CD4-positive, CD25-positive, alpha-beta regulatory T cell (primary cell): ENCODE measurements at places on chromosomes 2 and 18. TPM values are rescaled to one million over a fixed set of nuclear protein-coding genes. Genes with fewer than 3 reads are reported as not detected.

Gene FN1
- not detected for polyA plus RNA-seq

Gene L3MBTL4
- polyA plus RNA-seq: not detected

Gene GKN2
- polyA plus RNA-seq: not detected

Gene ALPP
- polyA plus RNA-seq: not detected

DNA sequence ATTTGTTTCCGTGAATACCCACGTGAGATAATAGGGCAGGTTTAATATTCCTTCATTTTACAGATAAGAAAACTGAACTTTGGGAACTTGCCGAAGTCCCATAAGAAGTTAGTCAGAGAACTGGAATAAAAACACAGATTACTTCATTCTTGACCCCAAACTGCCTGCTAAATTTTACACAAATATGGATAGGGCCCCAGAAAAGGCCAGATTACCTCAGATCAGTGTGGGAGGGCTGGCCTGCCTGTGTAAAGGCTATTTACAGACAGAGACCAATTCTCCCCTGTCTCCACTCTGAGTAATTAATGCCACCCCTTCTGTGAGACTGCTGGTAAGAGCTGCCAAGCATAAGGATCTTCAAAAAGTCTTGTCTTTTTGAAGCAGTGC is 139.2 kb downstream of the MGAT5 start:
- H3K36me3 ChIP-seq: peaks cover 4% of the 10 kb centered on the region
- no peak overlapping the region for H3K27ac ChIP-seq
- no peak overlapping the region for H3K4me3 ChIP-seq

DNA sequence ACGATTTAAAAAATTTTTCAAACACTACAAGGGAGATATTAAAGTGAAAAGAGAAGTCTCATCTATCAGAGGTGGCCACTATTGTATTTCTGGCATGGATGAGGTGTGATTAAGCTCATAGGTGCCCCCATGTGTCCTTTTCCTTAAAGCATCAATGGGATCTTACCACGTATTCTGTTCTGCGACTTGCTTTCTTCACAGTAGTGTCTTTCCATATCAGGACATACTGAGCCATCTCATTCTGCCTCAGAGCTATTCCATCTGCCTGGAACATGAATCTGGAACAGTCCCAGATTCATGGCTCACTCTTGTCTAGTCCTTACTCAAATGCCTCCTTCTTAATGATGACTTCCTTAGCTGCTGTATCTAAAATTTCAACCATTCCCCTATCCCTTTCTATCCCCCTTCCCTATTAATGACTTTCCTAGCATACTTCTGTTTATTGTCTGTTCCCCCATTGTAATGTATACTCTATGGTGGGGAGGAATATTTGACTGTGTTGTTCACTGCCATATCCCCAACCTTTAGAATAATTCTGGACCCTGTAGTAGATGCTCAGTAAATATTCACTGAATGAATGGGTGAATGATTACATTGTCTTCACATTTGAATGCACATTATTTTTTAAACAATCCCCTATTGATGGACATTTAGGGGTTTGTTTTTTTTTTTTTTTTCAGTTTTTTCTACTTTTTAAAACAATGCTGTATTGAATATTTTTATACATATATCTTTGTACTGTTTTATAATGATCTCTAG is 11.1 kb downstream of the STAMBP start:
- peaks cover 28% of the 10 kb centered on the region for H3K36me3 ChIP-seq
- no peak overlapping the region for H3K4me3 ChIP-seq
- no peaks in the 10 kb centered on the region for H3K27me3 ChIP-seq
- no peak for DNase-seq
- H3K27ac ChIP-seq: no peak overlapping the region

Gene POMC
- 8.2 TPM for polyA plus RNA-seq

DNA sequence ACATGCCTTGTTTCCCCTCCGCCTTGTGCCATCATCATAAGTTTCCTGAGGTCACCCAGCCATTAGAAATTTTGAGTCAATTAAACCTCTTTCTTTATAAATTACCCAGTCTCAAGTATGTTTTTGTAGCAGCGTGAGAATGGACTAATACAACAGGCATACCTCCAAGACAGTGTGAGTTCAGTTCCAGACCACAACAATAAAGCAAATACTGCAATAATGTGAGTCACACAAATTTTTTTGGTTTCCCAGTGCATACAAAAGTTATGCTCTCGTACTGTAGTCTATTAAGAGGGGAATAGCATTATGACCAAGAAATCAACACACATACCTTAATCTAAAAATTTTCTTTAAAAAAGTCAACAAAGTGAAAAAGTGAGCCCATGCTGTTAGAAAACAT is 217.2 kb downstream of the NR4A2 start:
- H3K4me3 ChIP-seq: no peak overlapping the region
- no peak for DNase-seq
- no peaks in the 10 kb centered on the region for H3K4me1 ChIP-seq

GRCh38 chr18:36672437-36673344 is 156.1 kb downstream of the TPGS2 start:
- no peaks in the 10 kb centered on the region for H3K4me1 ChIP-seq
- H3K27ac ChIP-seq: no peak overlapping the region
- H3K27me3 ChIP-seq: peaks cover 8% of the 10 kb centered on the region

- no peaks in the 10 kb centered on the region for H3K36me3 ChIP-seq
- no peak overlapping the region for H3K4me3 ChIP-seq
- no peak overlapping the region for H3K27ac ChIP-seq
- no peak for DNase-seq
- peaks cover 3% of the 10 kb centered on the region for H3K27me3 ChIP-seq
- H3K4me1 ChIP-seq: no peaks in the 10 kb centered on the region
Measured at GRCh38 chr18:37492952-37493351, 72.6 kb downstream of the CELF4 start.

GRCh38 chr18:61845197-61845596 is 47.6 kb downstream of the RNF152 start:
- H3K4me1 ChIP-seq: no peaks in the 10 kb centered on the region
- no peak for DNase-seq
- no peaks in the 10 kb centered on the region for H3K27me3 ChIP-seq
- H3K4me3 ChIP-seq: no peak overlapping the region
- H3K36me3 ChIP-seq: no peaks in the 10 kb centered on the region
- no peak overlapping the region for H3K27ac ChIP-seq

Gene DES
- polyA plus RNA-seq: not detected

Gene SPATA3
- polyA plus RNA-seq: not detected

- peaks cover 74% of the 10 kb centered on the region for H3K4me1 ChIP-seq
- no peak for DNase-seq
- H3K4me3 ChIP-seq: no peak overlapping the region
- H3K27ac ChIP-seq: peak overlapping the region; percentile 94
- no peaks in the 10 kb centered on the region for H3K36me3 ChIP-seq
Measured at GRCh38 chr2:230414302-230414701, 1.7 kb upstream of the SP100 start.

- H3K4me1 ChIP-seq: no peaks in the 10 kb centered on the region
- no peaks in the 10 kb centered on the region for H3K36me3 ChIP-seq
- DNase-seq: no peak
- no peak overlapping the region for H3K4me3 ChIP-seq
- H3K27me3 ChIP-seq: no peaks in the 10 kb centered on the region
- H3K27ac ChIP-seq: no peak overlapping the region
Measured at GRCh38 chr2:14776216-14776615, 143.7 kb downstream of the LRATD1 start.

Gene DTNA
- not detected for polyA plus RNA-seq

Gene REG3G
- not detected for polyA plus RNA-seq

DNA sequence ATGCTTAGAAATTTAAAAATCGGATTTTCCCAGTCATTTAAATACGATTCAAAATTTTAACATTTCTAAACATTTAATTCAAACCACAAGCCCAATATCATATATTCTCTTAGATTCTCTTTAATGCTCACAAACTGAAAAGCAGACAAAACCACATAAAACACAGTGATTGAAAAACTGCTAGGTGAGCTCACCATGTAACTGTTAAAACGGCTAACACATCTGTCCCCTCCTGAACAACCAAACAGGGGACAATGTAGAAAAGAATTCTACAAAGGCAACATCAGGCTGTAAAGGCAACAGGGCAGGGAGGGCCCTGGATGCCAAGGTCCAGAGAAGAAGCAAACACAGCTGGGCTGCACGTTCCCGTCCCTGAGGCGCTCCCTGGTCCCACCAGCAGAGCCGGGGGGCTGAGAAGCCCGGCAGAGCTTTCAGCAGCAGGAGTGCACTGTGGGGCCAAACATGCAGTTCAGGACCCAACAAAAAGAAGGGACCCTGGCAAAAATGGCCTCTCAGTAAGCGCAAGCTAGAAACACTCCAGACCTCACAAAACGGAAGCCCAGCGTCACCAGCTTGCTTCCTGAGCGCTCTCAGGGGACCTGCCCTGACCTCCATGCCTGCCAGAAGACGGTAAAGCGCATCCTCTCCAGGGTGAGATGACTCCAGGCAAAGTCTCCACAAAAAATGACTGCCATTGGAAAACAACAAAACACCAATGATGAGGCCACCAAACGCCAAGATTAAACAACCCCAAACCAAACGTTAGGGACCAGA is 40.5 kb downstream of the NDUFA10 start:
- H3K4me1 ChIP-seq: no peaks in the 10 kb centered on the region
- no peak overlapping the region for H3K27ac ChIP-seq
- H3K36me3 ChIP-seq: peaks cover 75% of the 10 kb centered on the region

GRCh38 chr18:44066541-44066940 is 614.1 kb upstream of the SETBP1 start:
- H3K27me3 ChIP-seq: no peaks in the 10 kb centered on the region
- no peak for DNase-seq
- H3K4me1 ChIP-seq: no peaks in the 10 kb centered on the region
- H3K27ac ChIP-seq: no peak overlapping the region
- no peak overlapping the region for H3K4me3 ChIP-seq

Gene KCNJ3
- not detected for polyA plus RNA-seq

DNA sequence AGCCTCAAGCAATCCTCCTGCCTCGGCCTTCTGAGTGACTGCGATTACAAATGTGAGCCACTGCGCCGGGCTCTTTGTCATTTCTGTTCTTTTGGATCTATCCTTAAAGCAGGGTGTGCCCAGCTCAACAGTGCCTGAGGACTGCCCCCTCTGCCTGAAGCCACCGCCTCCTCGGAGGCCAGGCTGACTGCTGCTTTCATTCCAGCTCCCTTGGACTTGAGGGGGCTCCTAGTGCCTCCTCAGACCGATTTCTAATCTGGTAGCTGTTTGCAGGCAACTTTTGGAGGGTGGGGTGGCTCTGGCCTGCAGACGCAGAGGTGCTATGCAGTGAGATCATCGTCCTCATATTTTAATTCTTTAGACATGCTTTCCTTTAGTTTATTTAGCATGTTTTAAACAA is 35.9 kb upstream of the KLF11 start:
- H3K4me3 ChIP-seq: no peak overlapping the region
- no peaks in the 10 kb centered on the region for H3K27me3 ChIP-seq
- no peak for DNase-seq
- no peak overlapping the region for H3K27ac ChIP-seq

Gene PROKR1
- polyA plus RNA-seq: not detected

- no peaks in the 10 kb centered on the region for H3K27me3 ChIP-seq
- no peak overlapping the region for H3K4me3 ChIP-seq
- H3K36me3 ChIP-seq: no peaks in the 10 kb centered on the region
- H3K27ac ChIP-seq: no peak overlapping the region
- no peaks in the 10 kb centered on the region for H3K4me1 ChIP-seq
- DNase-seq: no peak
Measured at GRCh38 chr2:33146102-33146501, 199.3 kb downstream of the LTBP1 start.

Gene CCDC85A
- polyA plus RNA-seq: not detected

DNA sequence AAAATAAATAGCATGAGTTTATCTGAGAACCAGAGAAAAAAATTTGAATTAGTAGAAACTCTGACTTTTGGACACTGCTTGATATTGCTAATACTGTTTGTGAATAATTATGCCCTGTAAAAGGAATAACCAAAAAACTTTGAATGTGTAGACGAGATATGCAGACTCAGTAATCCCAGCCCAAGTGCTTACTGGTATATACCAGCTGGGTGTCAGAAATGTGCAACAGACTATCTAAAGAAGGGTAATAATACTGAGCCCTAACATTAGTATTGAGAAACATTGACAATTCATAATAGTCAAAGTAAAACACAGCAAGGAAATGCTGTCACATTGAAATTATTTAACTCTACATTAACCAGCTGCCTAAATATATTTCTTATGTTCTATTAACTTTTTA is 60.5 kb upstream of the ZC3H15 start:
- no peaks in the 10 kb centered on the region for H3K27me3 ChIP-seq
- H3K4me3 ChIP-seq: no peak overlapping the region
- no peak for DNase-seq
- no peaks in the 10 kb centered on the region for H3K36me3 ChIP-seq
- H3K4me1 ChIP-seq: no peaks in the 10 kb centered on the region
- no peak overlapping the region for H3K27ac ChIP-seq

Gene CNGA3
- not detected for polyA plus RNA-seq

Gene GNLY
- polyA plus RNA-seq: 8.7 TPM

DNA sequence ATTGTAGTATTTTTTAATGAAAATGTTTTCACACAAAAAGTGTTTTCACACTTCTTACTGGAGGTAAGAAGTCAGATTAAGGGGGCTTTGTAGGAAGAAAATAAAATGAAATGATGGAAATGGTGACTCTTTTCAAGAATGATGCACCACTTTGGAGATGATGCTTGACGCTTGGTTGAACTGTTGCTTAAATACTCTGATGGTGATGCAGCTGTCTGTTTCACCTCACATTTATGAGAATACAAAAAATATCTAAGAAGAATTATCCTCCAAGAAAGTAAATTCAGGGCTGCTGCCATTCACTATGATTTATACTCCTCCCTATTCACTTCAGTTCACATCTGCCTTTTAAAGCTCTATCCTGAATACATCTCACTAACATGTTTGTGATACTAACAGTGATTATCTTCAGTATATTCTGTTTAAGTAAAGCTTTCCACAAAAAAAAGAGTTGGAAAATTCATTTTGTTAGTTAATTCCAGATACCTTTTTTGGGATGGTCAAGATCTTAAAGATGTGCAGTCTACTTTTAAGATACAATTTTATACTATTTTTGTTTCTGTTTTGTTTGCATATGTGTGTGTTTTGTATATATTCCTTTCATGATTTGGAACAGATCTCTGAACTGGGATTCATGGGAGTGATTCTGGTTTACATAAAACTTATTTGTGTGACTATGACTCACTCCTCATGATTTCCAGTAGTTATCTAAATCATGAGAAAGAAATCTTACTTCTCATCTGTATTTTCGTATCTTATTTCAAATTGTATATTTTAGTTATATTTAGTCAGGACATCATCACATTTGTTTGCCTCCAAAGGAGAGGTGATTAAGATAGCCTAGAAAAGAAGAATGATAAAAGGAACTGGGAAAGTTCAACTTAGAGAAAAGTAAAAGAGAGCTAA is 53.1 kb downstream of the SLC39A10 start:
- no peaks in the 10 kb centered on the region for H3K4me1 ChIP-seq
- no peak overlapping the region for H3K4me3 ChIP-seq
- no peaks in the 10 kb centered on the region for H3K27me3 ChIP-seq
- H3K27ac ChIP-seq: no peak overlapping the region
- peaks cover 69% of the 10 kb centered on the region for H3K36me3 ChIP-seq
